IMR-90 (cell line): ENCODE measurements at places on chromosomes 2 and 18. TPM values are rescaled to one million over a fixed set of nuclear protein-coding genes. Genes with fewer than 3 reads are reported as not detected.

DNA sequence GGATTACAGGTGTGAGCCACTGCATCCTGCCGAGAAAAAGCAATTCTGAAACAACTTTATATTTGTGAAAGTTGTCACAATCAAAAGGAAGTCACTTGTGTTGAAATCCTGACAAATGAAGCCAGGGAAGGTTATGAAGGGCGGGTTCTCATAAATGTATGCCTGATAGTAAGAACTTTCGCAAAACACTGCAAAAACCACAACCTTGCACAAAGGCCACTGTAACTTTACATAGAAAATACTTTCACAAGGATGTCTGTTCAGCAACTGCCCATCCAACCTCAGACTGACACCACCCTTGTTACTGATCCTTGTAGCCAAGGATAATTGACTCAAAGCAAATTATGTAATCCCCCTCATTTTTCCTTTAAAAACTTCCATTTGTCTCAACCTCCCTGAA is 90.6 kb downstream of the SLC4A3 start:
- DNase-seq, result no peak

DNA sequence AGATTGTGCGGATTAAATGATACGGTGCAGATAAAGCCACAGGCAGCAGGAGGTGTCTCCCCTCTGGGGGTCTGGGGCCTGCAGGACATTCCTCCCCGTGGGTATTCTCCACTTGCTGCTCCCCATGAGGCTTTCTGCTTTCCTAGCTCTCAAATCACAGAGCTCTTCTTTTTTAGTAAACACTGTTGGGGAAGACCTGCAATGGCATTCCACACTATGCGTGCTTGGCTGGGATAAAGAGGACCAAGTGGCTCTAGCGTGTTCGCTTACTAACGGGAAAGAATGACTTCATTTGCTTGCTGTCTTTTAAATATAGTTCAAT is 146.5 kb downstream of the DDX1 start:
- DNase-seq, result no peak

DNA sequence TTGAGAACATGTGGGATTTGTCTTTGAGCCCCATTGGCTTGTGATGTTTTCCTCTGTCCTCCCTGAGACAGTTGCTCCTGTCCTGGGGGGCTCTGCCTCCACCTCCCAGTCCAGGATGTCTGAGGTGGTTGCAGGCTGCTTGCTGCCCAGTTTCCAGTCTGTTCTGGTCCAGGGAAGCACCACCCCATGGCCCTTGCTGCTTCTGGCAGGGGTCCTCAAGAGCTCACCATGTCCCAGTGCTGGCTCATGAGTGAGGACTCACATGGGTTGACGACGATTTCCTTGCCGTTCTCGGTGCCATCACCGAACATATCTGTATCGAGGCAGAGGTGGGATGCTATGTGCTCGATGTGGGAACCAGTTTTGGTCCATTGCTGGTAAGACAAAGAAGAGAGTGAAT is 103.4 kb upstream of the CAPN13 start:
- no peak for DNase-seq

Gene UCN
- total RNA-seq, result not detected in 2 replicates

- peak; percentile 51 for DNase-seq
These were observed 1.7 kb upstream of the STAMBP start for GRCh38 chr2:73827018-73827417.

Gene SAG
- not detected in 2 replicates for total RNA-seq

DNA sequence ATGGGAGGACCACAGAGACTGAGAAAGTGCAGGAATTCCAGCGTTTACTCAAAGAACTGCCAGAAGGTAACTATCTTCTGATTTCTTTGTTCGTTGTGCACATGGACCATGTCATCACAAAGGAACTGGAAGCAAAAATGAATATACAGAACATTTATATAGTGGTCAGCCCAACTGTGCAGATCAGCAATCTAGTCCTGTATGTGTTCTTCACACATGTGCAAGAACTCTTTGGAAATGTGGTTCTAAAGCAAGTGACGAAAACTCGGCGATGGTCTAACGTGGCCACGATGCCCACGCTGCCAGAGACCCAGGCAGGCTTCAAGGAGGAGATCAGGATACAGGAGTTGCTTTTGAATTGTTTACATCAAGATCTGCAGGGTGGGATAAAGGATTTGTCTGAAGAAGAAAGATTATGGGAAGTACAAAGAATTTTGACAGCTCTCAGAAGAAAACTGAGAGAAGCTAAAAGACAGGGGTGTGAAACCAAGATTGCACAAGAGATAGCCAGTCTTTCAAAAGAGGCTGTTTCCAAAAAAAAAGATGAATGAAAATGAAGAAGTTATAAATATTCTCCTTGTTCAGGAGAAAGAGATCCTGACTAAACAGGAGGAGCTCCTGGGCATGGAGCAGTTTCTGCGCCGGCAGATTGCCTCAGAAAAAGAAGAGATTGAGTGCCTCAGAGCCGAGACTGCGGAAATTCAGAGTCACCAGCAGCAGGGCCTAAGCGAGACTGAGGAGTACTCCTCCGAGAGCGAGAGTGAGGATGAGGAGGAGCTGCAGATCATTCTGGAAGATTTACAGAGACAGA is 8.3 kb upstream of the CHST10 start:
- no peak for DNase-seq

Gene TUBA3E
- total RNA-seq, result not detected in 2 replicates

- peak; percentile 59 for DNase-seq
These were observed 84.0 kb downstream of the EVA1A start for GRCh38 chr2:75476761-75477160.

DNA sequence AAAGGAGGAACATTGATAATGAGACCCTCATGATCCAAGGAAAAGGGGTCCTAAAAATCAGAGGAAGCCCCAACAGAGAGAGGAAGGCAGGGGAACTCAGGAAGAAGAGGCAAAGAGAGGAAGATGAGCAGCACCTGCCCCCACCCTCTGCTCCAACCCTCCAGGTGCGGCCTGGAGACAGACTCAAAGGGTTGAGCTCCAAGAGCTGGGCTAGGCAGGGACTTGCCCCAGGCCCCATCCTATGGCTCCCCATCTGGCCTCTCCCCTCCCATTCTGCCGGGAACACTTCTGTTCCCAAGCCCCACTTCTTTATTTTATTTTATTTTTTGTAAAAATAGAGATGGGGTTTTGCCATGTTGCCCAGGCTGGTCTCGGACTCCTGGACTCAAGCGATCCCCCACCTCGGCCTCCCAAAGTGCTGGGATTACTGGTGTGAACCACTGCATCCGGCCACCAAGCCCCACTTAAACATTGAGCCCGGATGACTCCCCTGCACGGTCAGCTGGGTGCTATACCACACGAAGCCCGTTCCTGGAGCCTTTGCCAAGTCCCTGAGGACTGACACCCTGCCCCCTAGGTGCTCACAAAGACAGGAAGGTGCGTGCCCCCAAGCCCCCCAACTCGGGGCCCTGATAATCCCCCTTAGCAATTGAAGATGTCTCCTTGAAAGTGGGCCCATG is 3.8 kb upstream of the GPR55 start:
- no peak for DNase-seq

GRCh38 chr2:171180229-171180930 is 19.7 kb upstream of the TLK1 start:
- no peak for DNase-seq

DNA sequence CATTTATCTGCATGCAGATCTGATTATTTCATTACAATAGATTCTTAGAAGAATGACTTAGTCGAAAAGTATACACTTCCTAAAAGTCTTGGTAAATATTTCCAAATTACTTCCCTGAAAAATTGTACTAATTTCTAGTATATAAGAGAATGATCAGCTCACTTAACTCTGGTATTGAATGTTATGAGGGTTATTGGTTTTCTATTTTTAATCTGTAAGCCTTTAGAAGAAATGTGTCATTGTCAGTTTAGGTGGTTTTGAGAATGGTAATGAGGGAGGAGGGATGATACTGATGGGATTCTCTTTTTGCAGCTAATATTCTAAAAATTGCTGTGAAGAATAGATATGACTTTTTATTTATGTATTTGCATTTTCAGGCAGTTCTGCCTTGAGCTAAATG is 23.9 kb downstream of the MOB4 start:
- no peak for DNase-seq

DNA sequence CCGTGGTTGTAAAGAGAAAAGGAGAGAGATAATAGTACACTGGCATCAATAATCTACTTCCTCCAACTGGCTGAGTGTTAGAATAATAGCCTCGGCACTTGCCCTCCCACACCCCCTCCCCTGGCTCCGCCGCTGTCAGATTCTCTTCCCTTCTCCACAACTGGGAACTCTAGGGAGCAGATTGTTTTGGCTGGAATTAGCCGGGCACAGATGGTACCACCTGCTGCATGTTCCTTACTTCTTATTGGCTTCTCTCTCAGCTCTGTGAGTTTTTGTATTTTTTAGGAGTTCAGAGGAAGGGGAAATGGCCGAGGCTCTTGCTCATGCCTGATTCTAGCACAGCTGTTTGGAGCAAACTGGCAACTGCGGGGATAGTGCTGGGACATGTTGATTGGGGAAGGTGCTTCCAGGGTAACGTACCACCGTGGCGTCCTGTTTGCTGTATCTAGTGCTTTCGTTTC is 140.0 kb downstream of the ZEB2 start:
- no peak for DNase-seq

GRCh38 chr2:5705490-5705889 is 13.3 kb downstream of the SOX11 start:
- DNase-seq, result no peak

Gene GYPC
- total RNA-seq, result 53.4 and 53.6 TPM in 2 replicates

- DNase-seq, result no peak
These were observed 18.0 kb downstream of the LRRC30 start for GRCh38 chr18:7248877-7249276.

- DNase-seq, result no peak
These were observed 2.7 kb upstream of the CROCC2 start for GRCh38 chr2:240903191-240904060.

GRCh38 chr2:102027036-102027980 is 35.5 kb downstream of the IL1R2 start:
- peak; percentile 88 for DNase-seq

GRCh38 chr2:219514196-219514761 is at the start of gene ASIC4:
ASIC4 (plus strand) TSS chr2:219514482; CDS start chr2:219514725, 243 bp downstream.
- DNase-seq, result peak; percentile 12

DNA sequence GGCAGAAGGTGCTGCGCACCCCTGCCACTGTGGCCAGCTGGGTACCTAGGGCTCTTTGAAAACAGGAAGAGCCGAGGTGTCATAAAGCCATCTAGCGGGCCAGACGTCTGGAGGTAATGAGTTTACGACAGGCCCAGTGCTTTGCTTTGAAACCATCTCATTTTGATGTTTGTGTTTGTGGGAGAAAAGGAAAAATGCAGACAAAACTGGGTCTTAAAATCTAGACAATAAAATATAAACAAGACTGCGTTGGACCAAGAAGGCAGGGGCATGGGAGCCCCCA is 3.2 kb downstream of the HOXD9 start:
- DNase-seq, result no peak

DNA sequence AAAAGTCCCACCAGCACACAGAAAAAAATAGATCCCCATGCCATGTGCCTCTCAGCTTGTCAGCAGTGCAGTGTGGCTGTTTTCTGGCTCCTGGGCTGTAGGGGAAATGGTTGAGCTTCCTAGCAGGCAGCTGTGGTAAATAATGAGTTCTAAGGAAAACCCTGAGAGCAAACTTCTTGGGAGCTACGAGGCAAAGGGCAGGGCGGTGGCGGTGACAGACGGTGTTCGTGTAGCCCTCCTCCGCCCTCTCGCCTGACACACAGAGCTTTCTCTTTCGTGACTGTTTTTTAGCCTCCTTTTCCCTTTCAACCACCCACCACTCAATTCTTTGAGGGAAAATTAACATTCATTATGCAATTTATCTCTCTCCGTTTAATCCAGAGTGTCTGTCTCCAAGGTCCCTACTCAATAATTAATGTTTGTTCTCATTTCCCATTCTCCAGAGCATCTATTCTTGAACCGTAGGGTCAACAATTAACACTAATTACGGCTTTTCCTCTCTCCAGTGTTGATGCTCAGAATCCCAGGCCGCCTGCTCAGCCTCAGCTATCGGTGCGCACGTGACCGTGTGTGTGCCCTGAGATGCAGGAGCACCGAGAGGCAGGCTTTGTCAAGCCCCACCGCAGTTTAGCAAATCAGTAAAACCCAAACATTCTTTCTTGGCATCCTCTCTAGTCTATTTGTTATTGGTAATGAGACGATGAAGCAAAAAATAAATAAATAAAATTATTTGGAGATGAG is 50.1 kb downstream of the KIAA2012 start:
- peak; percentile 45 for DNase-seq

Gene TIA1
- total RNA-seq, result 93.3 and 103 TPM in 2 replicates

DNA sequence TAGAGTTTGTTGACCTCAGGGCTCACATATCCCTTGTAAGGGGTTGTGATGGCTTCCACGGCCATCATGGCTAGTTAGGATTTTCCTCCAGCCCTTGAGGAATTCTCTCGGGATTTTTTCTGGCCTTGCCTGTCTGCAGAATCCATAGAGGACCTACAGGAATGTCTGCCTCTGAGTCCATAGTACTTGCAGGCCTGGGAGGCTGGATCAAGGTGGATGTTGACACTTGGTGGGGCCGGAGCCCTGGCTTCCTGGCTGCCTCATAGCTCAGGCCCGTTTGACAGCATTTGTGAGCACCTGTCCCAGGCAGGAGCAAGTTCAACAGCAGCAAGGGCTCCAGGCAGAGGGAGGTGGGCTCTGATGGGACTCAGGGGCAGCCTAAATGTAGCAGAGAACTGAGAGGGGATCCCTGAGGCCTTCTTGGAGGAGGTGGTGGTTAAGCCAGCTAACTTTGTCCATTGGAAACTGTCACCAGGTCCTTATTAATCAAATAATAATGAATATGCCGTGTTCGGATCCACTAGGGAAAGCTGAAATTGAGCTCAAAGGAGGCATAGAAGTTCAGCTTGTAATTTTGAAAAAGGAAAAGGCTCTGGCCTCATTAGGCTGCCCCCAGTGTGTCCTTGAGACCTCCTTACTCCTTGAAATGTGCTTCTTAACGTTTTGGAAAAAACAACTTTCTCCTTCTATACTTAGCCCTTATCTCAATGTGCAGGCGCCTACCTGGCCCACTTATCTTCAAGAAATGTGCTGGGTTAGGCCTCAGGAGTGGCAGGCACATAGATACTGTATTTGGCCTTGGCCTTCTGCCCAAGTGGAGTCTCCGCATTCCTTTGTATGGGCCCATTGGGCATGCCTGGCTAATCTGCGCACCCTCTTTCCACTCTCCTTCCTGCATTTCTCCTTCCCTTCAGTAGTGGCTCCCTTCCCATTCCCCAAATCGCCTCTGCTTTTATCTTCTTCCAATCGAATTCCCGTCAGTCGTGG is 66.9 kb downstream of the HPCAL1 start:
- DNase-seq, result no peak

GRCh38 chr2:48888066-48888465 is 132.5 kb upstream of the LHCGR start:
- DNase-seq, result no peak

Gene SLC4A1AP
- 11.7 and 17.8 TPM in 2 replicates for total RNA-seq

Gene IL1RL1
- under 0.01 TPM in 2 replicates for total RNA-seq

Gene RGPD3
- 0.18 and 0.56 TPM in 2 replicates for total RNA-seq

Gene LINC00305
- not detected in 2 replicates for total RNA-seq

Gene RFTN2
- 2.3 and 2.5 TPM in 2 replicates for total RNA-seq

DNA sequence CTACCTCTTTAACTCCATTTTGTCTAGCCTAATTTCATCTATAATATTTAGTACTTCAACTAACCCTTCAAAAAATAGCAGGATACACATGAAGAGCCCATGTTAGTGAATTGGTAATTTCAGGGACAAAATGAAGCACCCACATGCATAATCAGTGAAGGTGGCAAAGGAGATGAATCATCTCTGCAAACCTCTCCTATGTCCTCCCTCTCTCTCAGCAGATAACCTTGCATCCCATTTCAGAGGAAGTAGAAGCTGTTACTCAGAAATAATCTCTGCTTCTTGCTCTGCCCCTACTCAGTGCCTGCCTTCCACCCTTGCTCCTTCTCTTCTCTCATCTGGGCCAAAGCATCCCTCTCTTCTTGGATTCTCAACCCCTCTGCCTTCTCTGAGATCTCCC is 60.2 kb upstream of the CAVIN2 start:
- peak; percentile 14 for DNase-seq

- no peak for DNase-seq
These were observed 38.4 kb downstream of the ARL4C start for GRCh38 chr2:234458466-234458865.
